ENCODE measurements at places on chromosomes 11 and 22. TPM values are rescaled to one million over a fixed set of nuclear protein-coding genes. Genes with fewer than 3 reads are reported as not detected.

The ZNF280B gene
- 0.67 TPM for polyA plus RNA-seq

The APOL5 gene
- not detected for polyA plus RNA-seq

The LRRC56 gene
- polyA plus RNA-seq, result 11.8 TPM

The OR56A3 gene
- polyA plus RNA-seq, result not detected

The SPI1 gene
- polyA plus RNA-seq, result 119 TPM

The RIMBP3C gene
- polyA plus RNA-seq, result 0.22 TPM

The MPZL3 gene
- 1.5 TPM for polyA plus RNA-seq

The ACTN3 gene
- 0.22 TPM for polyA plus RNA-seq

The MRPL48 gene
- 19.4 TPM for polyA plus RNA-seq

The KRTAP5-9 gene
- 0.95 TPM for polyA plus RNA-seq

The LAYN gene
- polyA plus RNA-seq, result not detected

The MMP13 gene
- not detected for polyA plus RNA-seq

The PHF21A gene
- 41.9 TPM for polyA plus RNA-seq

The LARGE2 gene
- polyA plus RNA-seq, result 264 TPM

The AP2A2 gene
- 57.0 TPM for polyA plus RNA-seq

The SYT8 gene
- polyA plus RNA-seq, result not detected

The ESRRA gene
- 19.5 TPM for polyA plus RNA-seq

The OR52E1 gene
- polyA plus RNA-seq, result not detected

The MMP27 gene
- not detected for polyA plus RNA-seq

The VSIG10L2 gene
- not detected for polyA plus RNA-seq

The ELF5 gene
- not detected for polyA plus RNA-seq

The OR6T1 gene
- polyA plus RNA-seq, result not detected

The TMEM179B gene
- 43.2 TPM for polyA plus RNA-seq

The CCDC87 gene
- polyA plus RNA-seq, result 0.09 TPM

The SDF2L1 gene
- polyA plus RNA-seq, result 23.5 TPM

The FGF4 gene
- not detected for polyA plus RNA-seq

The LDHAL6A gene
- polyA plus RNA-seq, result 0.12 TPM

The CLDN5 gene
- polyA plus RNA-seq, result not detected

The C11orf21 gene
- 72.4 TPM for polyA plus RNA-seq

The OR51F2 gene
- polyA plus RNA-seq, result not detected

The PIH1D2 gene
- polyA plus RNA-seq, result not detected

The C22orf31 gene
- not detected for polyA plus RNA-seq

The OR51E1 gene
- not detected for polyA plus RNA-seq

The OR52H1 gene
- not detected for polyA plus RNA-seq

The TH gene
- not detected for polyA plus RNA-seq

The AP5B1 gene
- 9.6 TPM for polyA plus RNA-seq

The PDGFD gene
- polyA plus RNA-seq, result 0.20 TPM

The VPREB3 gene
- polyA plus RNA-seq, result 461 TPM

The SCGB1A1 gene
- not detected for polyA plus RNA-seq

The LDHA gene
- polyA plus RNA-seq, result 144 TPM

The SERPIND1 gene
- polyA plus RNA-seq, result not detected

The ST14 gene
- 36.2 TPM for polyA plus RNA-seq

The OR5M8 gene
- not detected for polyA plus RNA-seq

All from B cell (primary cell).